ENCODE measurements at places on chromosomes 2 and 18.

DNA sequence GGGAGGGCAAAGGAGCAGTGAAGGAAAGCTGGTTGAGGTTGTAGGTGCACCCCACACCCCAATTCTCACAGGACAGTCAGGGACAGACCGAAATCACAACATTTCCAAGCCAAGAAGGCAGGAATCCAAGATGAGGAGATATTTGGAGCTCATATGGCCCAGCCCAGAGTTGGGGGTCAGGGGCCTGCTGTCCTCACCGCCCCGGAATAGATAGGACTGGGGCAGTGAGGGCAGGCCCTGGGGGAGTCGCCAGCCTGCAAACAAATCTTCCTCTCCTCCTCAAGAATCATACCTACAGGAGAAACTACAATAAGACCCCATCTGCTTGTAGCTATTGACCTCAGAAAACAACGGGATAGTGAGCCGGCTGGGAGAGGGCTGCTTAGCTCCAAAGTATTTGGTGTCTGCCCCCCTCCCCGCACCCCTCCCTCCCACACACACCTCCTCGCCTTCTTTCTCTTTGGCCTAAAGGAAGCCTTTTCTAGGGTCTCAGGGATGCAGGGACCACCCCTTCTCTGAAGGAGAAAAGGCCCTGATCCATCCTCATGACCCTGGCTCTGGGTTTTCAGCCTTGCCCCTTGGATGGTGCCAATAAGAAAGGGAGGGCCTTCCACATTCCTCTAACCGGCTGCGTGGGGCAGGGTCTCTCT, 3.8 kb downstream of the EN1 start:
- no peak for DNase-seq

GRCh38 chr2:205833864-205834263, 151.6 kb downstream of the NRP2 start:
- no peak for DNase-seq

- no peak for DNase-seq
Measured at GRCh38 chr2:60066096-60066839, 487.2 kb downstream of the BCL11A start.

- no peak for DNase-seq
Measured at GRCh38 chr2:263774-264492, at the start of gene SH3YL1. SH3YL1 (minus strand) TSS chr2:264032; CDS start chr2:263984, 48 bp downstream.

DNA sequence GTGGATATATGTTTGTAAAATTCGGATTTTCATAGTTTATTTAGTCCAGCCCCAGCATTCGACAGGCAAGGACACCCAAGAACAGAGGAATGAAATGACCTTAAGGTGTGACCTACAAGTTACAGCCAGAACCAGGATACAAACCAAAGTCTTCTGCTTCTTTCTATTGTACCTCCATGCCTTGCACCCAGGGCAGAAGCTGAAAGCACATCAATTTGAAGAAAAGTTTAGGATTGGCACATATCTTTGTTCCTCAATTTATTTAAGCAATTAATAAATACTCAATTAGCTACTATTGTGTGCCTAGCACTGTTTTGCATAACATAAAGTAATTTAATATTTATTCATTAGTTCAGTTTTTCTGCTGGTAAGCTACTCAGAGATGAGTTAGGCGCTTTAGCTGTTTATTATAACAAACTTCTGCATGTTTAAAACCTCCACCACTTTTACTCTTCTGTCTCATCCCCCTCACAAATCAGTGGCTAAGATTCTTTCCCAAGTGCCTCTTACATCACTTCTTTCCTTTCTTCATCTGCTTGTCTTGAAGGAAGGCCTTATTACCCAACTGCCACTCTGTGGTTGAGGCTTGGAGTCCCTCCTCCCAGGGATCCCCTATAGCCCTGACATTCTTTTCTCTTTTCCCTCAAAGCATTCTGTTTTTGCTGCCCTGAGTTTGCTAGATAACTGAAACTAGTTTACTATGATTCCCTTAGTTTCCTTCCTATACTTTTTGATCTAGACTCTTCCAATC, 37.1 kb upstream of the DARS1 start:
- DNase-seq: no peak

DNA sequence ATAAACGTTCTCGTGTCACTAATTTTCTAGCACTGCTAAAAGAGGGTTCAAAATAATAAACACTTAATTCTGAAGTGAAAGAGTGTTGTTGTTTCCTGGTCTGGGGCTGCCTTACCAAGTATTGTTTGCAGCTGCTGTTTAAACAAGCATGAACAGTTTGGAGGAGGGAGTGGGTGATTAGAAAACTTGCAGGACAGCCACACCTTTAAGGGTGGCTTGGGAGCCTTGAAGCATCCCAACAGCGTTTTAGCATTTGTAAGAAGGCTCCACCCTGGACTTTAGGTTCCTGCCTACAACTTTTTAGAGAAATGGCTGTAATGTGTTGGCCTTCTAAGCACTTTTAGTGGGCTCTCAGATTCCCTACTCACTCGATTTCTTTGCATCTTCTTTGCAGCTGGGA, 371.6 kb downstream of the TGIF1 start:
- no peak for DNase-seq

- no peak for DNase-seq
Measured at GRCh38 chr2:50476174-50476573, 555.8 kb downstream of the NRXN1 start.

DNA sequence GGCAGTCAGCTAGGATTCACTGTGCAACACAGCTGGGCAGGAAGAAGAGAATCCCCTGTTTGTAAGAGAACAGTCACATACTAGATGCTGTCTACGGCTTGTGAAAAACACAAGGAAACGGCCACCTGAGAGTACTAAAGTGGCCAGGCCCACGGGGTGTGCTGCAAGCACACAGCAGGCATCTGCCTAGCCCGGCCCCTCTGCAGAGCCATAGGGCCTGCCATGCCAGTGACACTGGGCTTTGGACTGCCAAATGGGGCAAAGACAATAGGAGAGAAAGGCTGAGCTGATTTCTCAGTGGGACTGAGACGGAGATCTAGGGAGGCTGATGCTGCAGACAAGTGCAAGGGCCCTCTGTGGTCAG, 10.3 kb downstream of the TUBB6 start:
- no peak for DNase-seq

- DNase-seq: no peak
Measured at GRCh38 chr2:190982262-190983034, 31.5 kb downstream of the STAT1 start.

GRCh38 chr18:58694720-58695468, 23.6 kb downstream of the MALT1 start:
- peak; percentile 29 for DNase-seq

DNA sequence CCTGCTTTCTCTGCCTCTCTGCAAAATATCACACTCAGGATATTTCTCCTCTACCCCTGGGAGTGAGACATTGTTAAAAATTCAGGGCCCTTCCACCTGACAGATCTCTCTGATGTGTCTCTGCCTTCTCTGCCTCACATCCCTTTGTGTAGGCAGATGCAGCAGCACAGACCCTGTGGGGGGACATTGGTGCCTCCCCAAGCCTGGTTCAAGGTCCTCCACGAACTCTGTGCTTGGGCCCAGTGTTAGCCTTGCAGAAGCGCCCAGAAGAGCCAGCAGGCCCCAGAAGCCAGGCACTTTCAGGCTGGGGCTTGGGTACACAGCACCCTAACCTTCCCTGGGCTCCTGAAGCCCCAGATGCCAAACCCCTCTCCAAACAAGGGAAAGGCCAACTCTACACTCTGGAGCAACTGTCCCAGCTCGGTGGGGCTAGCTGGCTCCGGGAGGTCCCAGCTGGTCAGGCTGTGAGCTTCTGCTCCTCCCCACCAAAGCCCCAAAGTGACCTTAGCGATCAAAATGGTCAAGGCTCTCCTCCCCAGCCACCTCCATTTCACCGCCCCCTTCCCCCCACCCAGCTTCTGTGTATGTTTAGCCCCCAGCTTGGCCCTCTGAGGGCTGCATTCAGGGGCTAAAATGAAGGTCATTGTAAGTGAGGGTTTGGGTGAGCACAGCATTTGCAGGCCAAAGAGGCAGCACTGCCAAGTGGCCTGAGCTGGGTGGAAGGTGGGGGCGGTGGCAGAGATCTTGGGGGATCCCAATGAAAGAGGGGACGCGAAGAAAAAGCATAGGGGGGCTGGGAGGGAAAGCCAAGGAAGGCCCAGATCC, 2.6 kb downstream of the HOXD9 start:
- no peak for DNase-seq

- no peak for DNase-seq
Measured at GRCh38 chr2:3127710-3128109, 249.9 kb downstream of the EIPR1 start.

DNA sequence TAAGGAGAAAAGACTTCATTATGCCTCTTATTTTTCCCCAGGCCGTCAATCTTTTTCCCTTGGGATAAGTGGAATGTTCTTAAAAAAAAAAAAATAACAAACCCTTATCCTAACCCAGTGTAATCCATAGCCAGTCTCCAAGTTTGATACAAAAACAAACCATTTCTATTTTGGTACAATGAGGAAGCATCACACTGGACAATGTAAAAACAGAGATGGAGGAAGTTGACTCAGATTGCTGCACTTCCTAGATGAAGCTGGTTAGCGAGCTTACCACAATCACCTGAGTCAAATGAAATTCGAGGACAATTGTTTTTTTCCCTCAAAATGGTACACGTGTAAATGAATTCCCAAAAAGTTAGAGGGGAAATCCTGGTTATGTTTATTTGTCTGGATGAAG, 259.7 kb downstream of the TCF4 start:
- no peak for DNase-seq

- DNase-seq: no peak
Measured at GRCh38 chr2:82636402-82637020, 1822.6 kb downstream of the SUCLG1 start.

- no peak for DNase-seq
Measured at GRCh38 chr18:54828986-54829385, 709 bp downstream of the RAB27B start.

DNA sequence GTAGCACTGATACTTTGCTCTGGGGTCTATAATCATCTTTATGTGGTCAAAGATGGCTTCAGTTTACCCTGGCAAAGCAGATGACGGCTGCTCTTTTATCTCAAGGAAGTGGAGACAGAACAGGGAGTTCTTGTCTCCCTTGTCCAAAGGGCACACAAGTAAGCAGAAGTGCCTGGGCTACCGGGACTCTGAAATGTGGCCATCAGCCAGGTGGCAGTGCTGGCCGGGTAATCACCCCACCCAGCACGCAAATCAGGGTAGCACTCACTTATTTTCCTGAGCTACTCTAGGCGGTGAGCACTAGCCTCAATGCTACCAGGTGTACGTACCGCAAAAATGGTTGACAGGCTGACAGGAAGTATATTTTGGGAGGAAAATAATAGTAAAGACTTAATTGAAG, 119.7 kb upstream of the ETAA1 start:
- no peak for DNase-seq

- no peak for DNase-seq
Measured at GRCh38 chr2:161032635-161033034, 127.6 kb upstream of the TANK start.

DNA sequence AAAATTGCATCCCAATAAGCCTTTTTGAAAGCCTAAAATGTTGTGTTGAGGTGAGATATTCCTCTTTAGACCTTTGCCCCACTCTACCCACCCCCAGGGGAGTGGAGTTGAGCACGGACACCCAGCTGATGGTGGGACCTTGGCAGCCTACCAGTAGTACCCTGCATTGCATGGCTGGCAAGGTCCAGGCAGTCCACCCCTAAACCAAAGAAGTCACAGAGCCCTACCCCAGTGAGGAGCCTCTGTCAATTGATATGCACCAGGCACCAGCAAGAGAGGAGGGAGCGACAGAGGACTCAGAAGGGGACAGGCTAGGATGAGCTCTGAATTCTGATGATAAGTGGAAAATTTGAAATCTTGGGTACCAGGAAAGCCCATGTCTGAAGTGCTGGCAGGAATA, 38.6 kb downstream of the MARCO start:
- no peak for DNase-seq

GRCh38 chr2:234204480-234204879, 154.0 kb downstream of the SPP2 start:
- no peak for DNase-seq

DNA sequence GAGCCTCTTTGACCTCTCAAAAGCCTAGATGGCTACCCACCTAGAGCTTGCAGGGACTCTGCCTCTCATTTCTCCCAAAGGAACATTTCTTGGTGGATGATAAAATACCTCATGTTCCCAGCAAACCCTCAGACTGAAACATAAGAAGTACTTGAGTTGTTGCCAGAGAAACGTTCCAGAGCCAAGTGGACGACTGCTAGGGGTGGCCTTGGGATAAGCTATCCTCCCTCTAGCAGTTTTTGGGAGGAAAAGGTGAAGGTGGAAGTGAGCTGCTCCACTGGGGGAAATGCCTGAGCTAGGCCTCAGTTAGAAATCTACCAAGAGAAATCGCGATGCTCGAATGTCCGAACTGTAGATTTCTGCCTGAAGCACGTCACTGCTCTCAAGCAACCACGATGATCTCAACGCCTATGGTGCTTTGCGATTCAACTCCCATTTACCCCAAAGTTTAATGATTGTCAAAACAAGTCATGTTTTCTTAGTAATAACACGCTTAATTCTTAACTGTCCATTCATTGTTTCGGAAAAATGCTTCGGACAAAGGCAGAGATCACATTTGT, 91.5 kb downstream of the CCBE1 start:
- no peak for DNase-seq

GRCh38 chr2:201413143-201413542, 38.1 kb downstream of the TRAK2 start:
- DNase-seq: no peak

- no peak for DNase-seq
Measured at GRCh38 chr2:216478151-216478550, 20.5 kb upstream of the RPL37A start.

DNA sequence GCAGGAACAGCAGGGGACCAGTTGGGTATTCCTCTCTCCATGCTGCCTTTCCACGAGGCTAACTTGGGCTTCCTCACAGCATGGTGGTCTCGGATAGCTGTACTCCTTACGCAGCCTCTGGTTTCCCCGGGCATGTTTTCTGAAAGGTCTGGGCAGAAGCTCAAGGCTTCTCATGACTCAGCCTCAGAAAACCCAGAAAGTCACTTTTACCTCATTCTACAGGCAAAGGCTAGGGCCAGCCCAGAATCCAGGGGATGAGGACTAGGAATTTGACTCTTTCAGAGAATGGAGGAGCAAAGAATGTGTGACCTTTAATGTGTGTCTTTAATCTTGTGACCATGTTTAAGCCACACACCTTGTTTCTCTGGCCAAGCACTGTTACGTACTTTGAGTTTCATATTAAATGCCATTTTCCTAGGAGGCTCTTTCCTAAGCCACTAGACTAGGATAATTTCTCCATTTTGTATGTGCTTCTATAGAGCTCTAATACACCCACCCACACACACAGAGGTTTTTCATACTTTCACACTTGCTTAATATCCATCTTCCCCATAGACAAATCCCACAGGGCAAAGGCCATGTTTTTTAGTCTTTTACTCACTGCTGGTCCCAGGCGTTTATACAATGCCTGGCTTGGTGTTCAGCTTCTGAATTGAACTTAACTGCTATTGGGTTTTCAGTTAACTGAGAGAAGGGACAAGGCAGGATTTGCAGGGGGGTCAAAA, 77.3 kb downstream of the LONRF2 start:
- DNase-seq: no peak

DNA sequence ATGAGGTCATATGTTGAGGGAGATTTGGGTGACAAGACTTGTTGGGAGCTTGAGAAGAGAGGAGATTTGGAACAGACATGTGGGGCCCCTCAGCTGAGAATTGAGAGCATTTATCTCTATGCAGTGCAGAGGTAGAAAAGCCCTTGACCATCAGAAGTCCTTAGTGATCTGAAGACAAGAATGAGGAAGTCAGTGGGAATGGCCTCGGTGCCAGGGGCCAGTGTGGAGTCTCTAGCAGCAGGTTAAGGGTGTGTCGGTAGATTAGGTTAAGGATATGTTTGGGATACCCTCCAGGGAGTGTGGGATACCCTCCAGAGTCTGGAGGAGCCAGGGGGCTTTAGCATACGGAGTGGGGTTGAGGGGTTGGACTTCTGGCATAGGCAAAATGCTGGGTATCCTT, 41.6 kb downstream of the FBXO48 start:
- DNase-seq: no peak

All from hematopoietic multipotent progenitor cell treated with erythropoietin and hydrocortisone succinate and interleukin-3 and kit ligand, for 15 days (in vitro differentiated cells).